Erythroblast (primary cell): ENCODE measurements at places on chromosomes 4 and X.

- no peak for DNase-seq
Observed at GRCh38 chr4:176830971-176831370, 38.2 kb upstream of the VEGFC start.

- DNase-seq: no peak
Observed at GRCh38 chr4:96486563-96486962, 646.7 kb downstream of the PDHA2 start.

GRCh38 chr4:150033081-150033480, 45.2 kb upstream of the DCLK2 start:
- DNase-seq: no peak

GRCh38 chr4:105474099-105474518, 247 bp upstream of the PPA2 start:
- no peak for DNase-seq

GRCh38 chr4:153075836-153076518, 128.3 kb upstream of the TRIM2 start:
- peak; percentile 17 for DNase-seq

- DNase-seq: no peak
Observed at GRCh38 chr4:84336964-84337705, 162.0 kb downstream of the NKX6-1 start.

DNA sequence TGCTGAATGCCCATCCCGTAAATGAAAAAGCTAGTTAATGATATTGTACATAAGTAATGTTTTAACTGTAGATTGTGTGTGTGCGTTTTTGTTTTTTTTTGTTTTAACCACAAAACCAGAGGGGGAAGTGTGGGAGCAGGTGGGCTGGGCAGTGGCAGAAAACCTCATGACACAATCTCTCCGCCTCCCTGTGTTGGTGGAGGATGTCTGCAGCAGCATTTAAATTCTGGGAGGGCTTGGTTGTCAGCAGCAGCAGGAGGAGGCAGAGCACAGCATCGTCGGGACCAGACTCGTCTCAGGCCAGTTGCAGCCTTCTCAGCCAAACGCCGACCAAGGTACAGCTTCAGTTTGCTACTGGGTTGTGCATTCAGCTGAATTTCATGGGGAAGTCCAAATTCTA, at the start of gene SPP1:
Gene SPP1, plus strand, starts transcription at position 249 of the 400 bp plus-strand sequence. CDS start 1,182 bp downstream, outside the sequence.
- DNase-seq: no peak

DNA sequence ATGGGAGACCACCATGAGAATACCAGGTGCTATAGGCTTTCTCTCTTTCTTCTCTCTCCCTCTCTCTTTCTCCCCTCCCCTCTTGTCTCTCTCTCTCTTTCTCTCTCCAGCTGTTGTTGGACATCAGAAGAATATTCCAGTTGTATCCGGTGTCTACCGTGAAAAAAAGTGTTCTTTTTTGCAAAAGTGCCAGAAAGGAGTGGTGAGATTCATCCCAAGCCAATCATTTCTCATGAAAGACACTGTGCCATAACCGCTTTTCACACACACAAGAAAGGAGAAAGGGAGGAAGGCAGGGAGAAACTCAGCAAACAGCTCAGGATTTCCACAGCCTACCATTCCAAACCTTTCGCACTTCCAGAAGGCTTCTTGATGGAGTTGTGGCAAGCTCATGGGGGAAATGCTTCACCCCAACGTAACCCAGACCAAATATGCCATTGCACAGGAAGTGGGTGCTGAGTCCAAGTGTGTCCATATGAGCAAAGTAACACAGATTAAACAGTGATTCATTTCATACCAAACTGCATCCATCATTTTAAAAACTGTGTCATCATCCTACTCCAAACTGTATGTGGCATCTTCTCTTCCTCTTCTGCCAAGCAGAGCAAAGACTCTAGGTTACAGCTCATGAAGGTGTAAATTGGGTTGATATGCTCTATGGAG, 224.0 kb downstream of the APBB2 start:
- DNase-seq: no peak

- DNase-seq: no peak
Observed at GRCh38 chrX:112457788-112458187, 221.9 kb downstream of the LHFPL1 start.

- DNase-seq: no peak
Observed at GRCh38 chrX:108029928-108030711, 14.7 kb upstream of the VSIG1 start.

DNA sequence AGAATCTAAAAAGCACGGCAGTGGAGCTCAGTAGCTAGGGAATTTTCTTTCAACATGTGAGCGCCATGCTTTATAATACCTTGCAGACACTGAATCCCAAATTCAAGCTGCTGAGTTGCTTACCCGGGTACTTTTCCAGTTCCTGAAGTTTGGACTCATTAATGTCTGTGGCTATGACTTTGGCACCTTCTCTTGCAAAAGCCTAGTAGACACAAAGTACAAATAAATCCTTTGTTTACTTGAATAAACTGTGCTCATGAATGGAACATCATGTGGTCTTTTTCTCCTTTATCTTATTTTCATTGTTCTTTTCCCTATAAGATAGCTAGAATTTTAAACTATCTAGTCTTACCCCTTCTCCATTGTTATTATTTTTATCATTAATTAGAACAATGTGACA, 4.6 kb downstream of the BDH2 start:
- no peak for DNase-seq

DNA sequence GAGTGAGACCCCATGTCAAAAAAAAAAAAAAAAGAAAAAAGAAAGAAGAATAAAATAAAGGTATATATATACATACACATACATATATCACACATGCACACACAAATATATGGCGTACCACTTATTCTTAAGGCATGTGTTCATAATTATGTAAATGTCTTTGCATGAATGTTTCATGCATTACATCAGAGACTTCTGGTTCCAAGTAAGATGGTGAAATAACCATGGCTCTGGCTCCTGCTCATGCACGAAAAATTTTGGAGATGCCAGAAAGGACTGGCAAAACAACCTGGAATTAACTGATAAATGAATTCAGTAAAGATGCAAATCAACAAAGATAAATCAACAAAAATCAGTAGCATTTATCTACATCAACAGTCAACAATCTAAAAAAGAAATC, 19.7 kb upstream of the FHIP1A start:
- no peak for DNase-seq

- DNase-seq: peak; percentile 81
Observed at GRCh38 chr4:183395395-183395794, 49.0 kb upstream of the CDKN2AIP start.

DNA sequence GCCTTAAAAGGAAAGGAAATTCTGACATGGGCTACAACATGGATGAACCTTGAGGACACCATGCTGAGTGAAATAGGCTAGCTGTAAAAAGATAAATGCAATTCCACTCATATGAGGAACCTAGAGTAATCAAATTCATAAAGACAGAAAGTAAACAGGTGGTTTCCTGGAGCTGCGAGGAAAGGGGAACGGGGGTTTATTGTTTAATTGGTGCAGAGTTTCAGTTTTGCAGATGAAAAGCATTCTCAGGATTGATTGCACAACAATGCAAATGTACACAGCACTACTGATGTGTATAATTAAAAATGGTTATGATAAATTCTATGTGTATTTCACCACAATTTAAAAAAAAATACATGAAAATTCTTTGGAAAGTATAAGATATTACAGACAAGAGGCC, 24.0 kb downstream of the PLRG1 start:
- DNase-seq: no peak

DNA sequence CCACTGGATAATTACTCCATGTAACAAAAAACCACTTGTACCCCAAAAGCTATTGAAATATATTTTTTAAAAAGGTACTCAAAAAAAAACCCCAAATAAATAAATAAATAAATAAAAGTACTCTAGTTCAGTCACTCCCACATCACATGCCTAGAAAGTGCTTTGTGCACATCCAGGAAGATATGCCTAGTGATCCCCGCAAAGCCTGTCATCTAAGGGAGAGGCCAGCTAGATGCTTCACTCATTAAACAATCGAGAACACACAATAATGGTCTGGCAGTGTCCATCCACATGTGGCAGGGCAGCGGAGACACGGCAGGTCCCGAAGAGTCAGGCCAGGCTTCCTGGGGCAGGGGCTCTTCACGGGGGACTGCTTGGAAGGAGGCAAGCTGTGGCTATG, 47.6 kb downstream of the RAB33B start:
- DNase-seq: no peak

GRCh38 chr4:23438764-23439163, 451.1 kb downstream of the PPARGC1A start:
- DNase-seq: no peak
